ENCODE measurements at places on chromosomes 5 and 9.

GRCh38 chr5:87129046-87129445, 138.6 kb upstream of the RASA1 start:
- DNase-seq: peak; percentile 55

DNA sequence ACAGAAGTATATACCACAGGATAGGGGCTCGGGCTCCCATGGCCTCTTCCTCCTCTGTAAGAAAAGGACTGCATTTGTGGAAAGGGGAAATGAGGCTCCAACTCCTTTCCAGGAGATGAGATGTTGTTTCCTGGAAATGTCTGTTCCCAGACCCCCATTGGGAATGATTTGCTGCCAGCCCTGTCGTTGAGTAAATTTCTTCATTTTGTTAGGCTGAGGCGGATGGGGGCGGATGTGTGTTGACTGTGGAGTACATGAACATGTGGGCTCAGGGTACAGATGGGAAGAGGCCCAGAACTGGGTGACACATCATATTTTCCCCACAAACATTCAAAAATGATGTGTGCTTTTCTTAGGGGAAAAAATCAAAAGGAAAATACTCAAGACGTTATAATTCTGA, 28.8 kb upstream of the TNFAIP8 start:
- DNase-seq: peak; percentile 58

DNA sequence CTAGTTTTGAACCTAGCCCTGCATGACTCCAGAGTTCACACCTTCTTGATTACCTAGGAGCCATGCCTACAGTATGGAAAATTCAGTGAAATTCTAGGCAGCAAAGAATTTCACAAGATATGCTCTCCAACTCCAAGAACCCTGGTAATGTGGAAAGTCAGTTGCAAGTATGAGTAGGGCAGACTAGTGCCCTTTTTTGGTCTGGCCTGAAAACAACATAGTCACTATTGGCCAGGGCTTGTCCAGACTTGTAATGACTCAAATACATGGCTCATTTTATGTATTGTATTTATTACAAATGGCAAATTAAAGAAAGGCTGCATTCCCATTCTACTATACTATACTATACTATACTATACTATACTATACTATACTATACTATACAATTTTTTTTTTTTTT, 160.4 kb downstream of the ESM1 start:
- peak; percentile 37 for DNase-seq

DNA sequence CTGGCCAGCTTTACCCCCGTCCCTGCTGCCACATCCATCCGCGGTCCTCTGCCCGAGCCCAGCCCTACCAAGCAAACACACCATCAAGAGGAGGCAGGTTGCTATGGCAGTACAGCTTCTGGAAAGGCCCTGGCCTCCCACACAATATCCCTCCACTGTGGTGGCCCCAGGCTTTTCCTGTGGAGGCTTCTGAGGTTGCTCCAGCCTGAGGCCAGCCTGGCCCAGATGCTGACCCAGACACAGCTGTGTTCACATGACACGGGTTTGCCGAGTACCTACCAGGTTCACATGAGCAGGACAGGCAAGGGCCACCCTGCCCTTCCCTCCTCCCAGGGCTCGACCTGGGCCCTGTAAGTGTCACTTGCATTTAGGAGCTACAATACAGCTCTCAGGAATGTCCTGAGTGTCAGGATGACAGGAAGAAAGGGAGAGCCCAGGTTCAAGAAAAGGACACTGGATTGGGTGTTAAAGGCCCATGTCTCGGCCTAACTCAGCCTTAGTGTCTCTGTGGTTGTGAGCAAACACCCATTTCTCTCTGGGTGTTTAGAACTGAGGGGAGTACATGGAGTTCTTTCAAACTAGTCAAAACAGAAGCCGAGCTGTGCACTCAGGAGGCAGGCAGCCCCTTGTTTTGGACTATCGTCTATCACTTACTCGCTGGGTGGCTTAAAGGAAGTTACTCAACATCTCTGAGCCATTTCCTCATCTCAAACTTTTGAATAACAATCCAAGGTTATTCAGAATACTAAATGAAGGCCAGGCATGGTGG, 40.2 kb downstream of the NAIF1 start:
- DNase-seq: no peak

DNA sequence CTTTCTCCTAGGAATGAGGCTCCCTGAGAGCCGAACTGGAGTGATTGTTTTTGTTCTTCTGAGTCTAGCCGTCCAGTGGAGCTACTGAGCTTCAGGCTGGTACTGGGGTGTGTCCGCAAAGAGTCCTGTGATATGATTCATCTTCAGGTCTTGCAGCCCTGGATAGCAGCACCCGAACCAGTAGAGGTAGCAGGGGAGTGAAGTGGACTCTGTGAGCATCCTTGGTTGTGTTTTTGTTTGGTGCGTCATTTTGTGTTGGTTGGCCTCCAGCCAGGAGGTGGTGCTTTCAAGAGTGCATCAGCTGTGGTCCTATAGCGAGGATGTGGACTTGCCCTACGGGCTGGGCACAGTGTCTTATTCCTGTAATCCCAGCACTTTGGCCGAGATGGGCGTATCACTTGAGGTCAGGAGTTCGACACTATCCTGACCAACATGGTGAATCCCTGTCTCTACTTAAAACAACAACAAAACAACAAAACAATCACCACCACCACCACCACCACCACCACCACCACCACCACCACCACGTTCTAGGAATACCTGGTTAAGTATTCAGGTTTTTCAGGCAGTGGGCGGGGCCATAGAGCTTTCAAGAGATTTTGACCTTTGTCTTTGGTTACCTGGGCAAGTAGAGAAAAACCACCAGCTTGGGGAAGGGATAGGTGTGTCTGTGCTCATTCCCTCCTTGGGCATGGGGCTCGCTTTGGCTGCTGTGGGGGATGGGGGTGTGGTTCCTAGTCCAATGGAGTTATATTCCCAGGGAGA, 154.0 kb downstream of the WDR70 start:
- DNase-seq: no peak

DNA sequence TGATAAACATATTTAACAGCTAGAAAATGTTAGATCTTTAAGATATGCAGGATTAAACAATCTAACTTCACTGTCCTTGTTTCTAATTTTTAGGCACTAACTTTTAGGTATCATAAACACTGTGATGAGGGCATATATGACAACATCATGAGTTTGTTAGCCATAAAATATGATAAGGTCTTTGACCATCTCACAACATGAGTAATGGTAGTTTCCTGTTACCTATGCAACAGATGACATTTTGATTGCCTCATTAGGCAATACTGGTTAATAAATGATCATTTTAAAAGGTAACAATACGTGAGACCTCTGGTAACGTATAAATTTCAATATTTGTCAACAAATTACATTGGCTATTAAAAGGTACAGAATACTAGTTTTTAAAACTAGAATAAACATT, 613.5 kb downstream of the PDE4D start:
- DNase-seq: no peak

All from fibroblast of skin of scalp (primary cell).